ENCODE measurements at places on chromosomes 6 and 20.

GRCh38 chr6:2063547-2063946 is 181.9 kb downstream of the GMDS start:
- DNase-seq = no peak

DNA sequence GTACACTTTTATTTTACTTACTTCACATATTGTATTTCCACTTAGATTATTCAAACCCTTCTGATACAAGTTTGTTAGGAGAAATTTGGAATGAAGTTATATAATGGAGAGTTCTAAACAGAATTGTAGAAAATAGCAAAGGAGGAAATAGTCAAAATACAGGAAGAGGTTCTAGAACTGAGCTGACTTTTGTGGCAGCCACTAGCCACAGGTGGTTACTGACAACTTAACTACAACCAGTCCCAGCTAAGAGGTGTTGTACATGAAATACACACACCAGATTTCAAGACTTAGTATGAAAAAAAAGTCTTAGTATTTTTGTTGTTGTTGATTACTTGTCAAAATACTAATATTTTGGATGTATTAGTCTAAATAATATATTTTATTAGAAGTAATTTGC is 727.4 kb upstream of the CITED2 start:
- DNase-seq = no peak

DNA sequence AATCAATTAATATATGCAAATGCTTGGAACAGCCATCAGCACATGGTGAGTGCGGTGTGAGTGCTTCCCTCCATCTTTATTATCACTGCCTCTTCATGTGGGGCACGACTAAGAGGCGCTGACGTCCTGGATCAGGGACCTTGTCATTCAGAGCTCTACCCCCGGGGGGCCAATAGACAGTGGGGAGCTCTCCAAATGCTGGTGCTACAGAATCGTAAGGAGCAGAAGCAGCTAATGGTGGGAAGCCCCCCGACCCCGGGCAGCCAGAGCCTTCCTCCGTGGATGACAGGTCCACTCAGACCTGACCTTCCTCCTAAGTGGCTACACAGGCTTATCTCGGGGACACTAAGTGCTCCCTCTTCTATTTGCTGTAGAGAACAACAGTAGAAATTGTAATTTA is 257.5 kb upstream of the PMEPA1 start:
- DNase-seq = no peak

- DNase-seq = no peak
Observed at GRCh38 chr6:56483929-56484328, 158.8 kb downstream of the DST start.

GRCh38 chr6:4351520-4352321 is 216.3 kb upstream of the ECI2 start:
- DNase-seq = peak; percentile 14

- no peak for DNase-seq
Observed at GRCh38 chr20:33944914-33945313, 48.8 kb upstream of the RALY start.

- no peak for DNase-seq
Observed at GRCh38 chr6:126261792-126262421, 78.0 kb upstream of the CENPW start.

DNA sequence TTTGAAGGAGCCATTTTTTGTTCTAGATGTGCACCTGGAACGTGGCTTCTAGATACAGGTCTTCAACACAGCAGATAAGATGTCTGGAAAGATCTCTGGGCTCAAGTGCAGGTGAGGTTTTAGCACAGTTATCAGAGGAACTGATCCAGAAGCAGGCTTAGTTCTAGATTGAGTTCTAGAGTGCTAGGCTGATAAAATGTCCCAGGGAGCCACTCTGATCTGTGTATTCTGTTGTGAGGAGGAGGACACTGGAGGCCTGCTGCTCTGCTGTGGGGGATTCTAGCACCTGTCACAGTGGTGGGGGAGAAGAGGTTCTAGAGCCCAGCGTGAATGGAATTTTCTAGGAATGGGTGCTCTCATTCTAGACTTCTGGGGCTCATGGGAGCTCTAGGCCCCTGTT is 12.0 kb upstream of the CCM2L start:
- no peak for DNase-seq

GRCh38 chr6:12033770-12034169 is 21.7 kb downstream of the HIVEP1 start:
- DNase-seq = no peak

DNA sequence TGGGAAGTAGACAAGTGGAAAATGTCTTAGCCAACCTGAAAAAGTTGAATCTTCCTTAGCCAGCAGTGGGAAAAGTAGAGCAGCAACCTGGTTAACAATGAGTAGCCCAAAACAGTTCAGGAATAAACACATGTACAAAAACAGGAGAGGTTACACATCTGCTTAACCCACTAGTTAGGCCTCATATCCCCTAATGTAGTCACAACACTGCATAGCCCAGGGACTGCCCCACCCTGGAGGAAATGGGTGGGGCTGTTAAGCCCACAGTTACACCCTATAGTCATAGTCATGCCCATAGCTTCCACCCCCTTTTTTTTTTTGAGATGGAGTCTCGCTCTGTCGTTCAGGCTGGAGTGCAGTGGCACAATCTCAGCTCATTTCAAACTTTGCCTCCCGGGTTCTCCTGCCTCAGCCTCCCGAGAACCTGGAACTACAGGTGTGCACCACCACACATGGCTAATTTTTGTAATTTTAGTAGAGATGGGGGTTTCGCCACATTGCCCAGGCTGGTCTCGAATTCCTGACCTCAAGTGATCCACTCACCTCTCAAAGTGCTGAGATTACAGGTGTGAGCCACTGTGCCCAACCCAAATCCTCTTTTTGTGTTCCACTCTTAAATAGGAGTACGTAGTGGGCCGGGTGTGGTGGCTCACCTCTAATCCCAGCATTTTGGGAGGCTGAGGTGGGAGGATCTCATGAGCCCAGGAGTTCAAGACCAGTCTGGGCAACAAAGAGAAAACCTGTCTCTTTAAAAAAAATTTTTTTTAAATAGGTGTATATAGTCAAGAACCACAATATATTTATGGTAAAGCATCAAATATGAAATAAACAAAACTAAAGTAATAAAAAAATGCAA is 24.5 kb downstream of the ILRUN start:
- no peak for DNase-seq

DNA sequence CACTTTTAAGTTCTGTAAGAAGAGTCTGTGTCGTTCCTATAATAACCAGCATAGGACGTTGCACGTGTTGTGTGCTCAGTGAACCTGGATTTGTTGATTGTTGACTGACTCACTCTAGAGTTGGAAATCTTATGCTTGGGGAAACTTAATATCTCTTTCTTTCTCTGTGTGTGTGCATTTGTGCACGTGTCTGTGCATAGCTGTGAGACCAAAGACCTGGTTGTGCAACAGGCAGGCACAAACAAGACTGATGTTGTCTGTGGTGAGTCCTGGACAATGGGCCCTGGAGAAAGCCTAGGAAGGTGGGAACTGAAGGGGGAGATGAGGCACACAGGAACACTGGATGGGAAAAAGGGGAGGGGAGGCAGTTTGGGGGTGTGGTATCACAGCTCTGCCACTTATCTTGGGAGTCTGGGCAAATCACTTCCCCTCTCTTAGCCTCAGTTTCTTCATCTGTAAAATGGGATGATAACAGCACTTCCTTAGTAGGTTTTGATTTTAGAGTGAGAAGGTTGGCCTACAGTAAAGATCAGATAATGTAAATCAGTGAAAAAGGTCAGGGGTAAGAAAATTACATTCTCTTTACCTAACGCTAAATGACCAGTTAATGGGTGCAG is 8.4 kb downstream of the CD40 start:
- DNase-seq = no peak

DNA sequence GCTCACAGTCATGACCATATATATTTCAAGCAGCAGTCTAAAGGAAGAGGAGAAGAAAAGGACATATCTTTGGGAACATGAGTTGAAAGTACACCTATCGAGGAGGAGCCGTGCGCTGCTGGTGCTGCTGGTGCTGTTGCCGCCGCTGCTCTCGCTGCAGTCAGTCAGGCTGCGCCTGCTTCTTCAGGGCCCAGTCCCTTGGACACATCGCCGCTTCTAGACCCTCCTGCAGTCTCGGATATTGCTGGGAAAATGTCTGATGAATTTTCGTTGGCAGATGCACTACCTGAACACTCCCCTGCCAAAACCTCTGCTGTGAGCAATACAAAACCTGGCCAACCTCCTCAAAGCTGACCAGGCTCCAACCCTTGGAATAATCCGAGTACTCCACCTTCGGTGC is 8.2 kb upstream of the ASCC3 start:
- DNase-seq = no peak

- DNase-seq = peak; percentile 67
Observed at GRCh38 chr20:48189181-48189580, 403.9 kb upstream of the SULF2 start.

DNA sequence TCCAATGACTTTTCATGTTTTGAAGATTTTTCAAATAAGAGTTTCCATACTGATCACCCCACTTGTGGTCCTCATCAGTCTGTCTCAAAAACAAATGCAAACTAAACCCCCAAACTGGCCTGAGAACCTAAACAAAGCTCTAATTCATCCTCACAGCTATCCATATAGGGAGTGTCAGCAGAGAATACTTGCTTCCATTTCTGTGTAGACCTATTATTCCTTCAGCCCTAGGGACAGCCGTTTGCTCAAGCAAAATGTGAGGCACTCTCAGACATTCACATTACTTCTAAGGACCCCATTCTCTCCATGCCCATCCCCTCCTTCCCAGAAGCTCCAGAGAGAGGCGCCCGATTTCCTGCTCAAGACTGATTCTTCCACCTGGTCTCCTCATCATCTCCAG is 24.6 kb downstream of the DNAAF9 start:
- DNase-seq = no peak

GRCh38 chr6:133961831-133962230 is 8.8 kb downstream of the TBPL1 start:
- no peak for DNase-seq

DNA sequence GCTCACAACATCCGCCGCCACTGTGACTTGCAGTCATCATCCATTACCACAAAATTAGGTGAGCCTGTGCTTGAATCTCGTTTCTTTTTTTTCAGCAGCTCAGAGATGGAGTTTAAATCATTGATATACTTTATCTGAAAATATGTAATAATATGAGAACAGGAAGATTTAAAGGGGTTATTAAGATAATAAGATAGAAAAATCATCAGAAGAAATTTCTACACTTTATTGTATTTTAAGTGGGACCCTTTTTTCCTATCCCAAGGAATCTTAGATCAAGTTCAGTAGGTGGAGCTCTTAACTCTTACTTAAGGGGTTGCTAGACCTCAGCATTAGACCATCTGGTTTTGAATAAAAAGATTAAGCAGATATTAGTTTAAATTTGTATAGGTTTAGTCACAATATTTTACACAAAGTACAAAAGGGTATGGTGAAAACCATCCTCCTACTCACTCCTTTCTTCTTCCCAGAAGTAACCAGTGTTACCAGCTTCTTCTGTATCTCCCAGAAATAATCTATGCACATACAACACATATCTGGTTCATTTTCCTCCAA is 9.4 kb upstream of the NCOA7 start:
- no peak for DNase-seq

GRCh38 chr6:63140692-63141318 is 70.5 kb upstream of the FKBP1C start:
- DNase-seq = no peak

GRCh38 chr6:36418558-36418957 is 24.1 kb downstream of the PXT1 start:
- DNase-seq = no peak

GRCh38 chr6:69917834-69918233 is 51.5 kb downstream of the COL19A1 start:
- DNase-seq = no peak

- DNase-seq = no peak
Observed at GRCh38 chr6:135105710-135106109, 51.1 kb upstream of the HBS1L start.

DNA sequence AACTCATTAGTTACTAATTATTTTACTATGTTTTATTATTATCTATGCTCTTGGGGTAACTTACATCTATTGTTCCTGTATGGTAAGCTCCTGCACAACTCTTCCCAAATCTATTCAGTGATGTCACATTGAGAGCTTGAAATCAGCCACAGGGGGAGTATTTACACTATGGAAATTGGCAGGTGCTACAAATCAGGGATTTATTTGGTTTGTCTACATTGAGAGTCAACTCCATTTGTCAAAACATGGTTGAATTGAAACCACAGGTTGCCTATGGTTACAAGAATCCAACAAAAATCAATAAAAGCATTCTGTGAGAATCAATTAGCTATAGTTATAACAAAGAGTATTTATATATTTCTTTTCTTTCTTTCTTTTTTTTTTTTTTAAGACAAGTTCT is 3.9 kb upstream of the FITM2 start:
- no peak for DNase-seq

- DNase-seq = peak; percentile 58
Observed at GRCh38 chr20:35171753-35172433, at the start of gene PROCR. TSS of gene PROCR (plus strand) at chr20:35172072. CDS start at chr20:35172155, 83 bp downstream.

DNA sequence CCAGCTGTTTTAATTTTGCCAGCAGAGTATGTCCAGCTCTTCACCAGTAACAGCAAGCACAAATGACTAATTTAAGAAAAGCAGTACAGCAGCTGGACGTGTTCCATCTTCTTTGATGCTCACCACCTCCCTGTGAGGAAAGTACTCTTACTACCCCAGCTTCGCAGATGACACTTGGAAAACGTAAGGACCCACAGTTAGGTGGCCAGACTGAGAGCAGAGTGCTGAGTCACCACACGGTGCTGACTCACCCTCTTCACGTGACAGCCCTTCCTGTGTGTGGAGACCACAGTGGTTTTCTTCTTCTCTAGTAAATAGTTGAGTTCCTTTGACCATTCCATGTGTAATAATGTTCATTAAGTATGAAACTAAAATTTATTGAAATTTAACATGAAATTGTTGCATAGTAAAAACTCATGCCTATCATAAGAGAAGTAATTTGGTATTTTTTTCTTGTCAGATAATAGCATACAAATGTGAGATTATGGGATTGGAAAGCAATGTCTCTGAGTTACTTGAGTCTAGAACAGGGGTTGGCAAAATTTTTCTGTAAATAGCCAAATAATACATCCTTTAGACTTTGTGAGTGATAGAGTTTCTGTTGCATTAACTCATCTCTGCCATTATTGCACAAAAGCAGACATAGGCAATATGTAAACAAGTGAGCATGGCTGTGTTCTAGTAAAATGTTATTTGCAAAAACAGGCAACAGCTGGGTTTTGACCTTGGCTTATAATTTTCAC is 76.6 kb downstream of the SLX4IP start:
- peak; percentile 75 for DNase-seq

- no peak for DNase-seq
Observed at GRCh38 chr20:35611482-35611881, 4.1 kb upstream of the SPAG4 start.

DNA sequence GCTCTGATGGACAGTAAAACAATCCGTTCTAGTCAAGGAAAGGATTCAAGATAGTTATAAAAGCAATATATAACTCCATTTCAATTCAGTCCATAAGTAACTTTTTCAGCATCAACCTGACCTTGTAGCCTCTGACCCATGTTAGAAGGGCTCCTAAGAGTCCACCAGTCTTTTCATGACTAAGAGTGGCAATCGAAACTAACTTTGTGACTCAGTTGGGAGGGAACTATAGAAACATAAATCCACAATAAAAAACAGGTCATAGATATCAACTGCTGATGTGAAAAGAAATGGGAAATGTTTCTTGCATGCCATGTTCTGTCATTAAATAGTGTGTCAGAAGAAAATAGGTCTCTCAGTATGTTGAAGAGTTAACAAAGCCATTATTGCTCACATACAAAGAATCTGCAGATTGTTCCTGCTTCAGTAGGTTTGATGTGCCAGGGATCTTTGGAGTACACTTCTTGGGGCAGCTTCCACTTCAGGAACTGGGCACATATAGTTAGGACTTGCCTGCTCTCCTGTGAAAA is 16.2 kb upstream of the RBL1 start:
- DNase-seq = no peak

All from Caco-2 (cell line).